ENCODE measurements at places on chromosomes 4 and X.
A peak's percentile ranks its signal among the peaks of the same experiment; 100 is the strongest.

GRCh38 chr4:114921790-114922591, 191.4 kb downstream of the NDST4 start:
- DNase-seq = no peak

- peak; percentile 58 for DNase-seq
These were observed 78.0 kb upstream of the BCOR start for GRCh38 chrX:40175511-40176350.

- DNase-seq = no peak
These were observed 42.8 kb downstream of the OSTC start for GRCh38 chr4:108693211-108693610.

DNA sequence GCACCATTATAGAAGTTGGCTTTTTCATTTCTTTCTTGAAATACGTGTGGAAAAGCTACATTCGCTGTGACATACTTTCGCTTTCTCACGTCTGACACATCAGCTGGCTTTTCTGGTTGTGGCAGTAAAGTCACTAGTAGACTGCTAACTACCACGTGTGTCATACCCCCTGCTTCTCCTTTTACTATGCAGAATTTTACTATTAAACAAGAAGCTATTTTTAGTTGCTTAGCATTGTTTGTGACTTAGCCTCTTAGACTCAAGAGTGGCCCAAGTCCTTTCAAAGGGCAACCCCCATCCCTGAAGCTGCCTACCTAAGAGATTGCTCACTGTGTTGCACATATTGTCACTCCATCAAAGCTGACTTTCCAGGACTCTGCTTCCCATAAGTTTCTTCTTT, 2.1 kb upstream of the IL2 start:
- DNase-seq = peak; percentile 69

GRCh38 chr4:162164906-162165510, 1.2 kb upstream of the FSTL5 start:
- DNase-seq = no peak

DNA sequence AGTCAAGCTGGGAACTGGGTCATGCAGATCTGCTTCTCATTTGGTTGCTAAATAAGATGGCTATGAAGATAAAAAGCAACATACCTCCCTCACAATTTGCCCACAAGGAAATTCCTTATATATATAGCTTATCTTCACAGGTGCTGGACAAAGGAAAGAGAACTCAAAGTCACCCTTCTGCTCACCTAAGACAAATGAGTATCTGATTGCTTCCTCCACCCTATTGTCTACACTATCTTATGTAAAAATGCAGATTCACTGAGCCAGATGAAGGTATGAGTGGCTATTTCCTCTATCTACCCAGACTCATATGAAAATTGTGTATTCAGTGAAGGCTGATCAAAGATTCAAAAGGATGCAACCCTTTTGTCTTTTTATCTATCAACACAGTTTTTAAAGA, 50.8 kb downstream of the CHM start:
- DNase-seq = no peak

GRCh38 chr4:44985152-44985551, 258.8 kb upstream of the GNPDA2 start:
- no peak for DNase-seq

- DNase-seq = no peak
These were observed 205.3 kb downstream of the ARAP2 start for GRCh38 chr4:36039026-36039425.

- no peak for DNase-seq
These were observed 494.3 kb downstream of the IL15 start for GRCh38 chr4:142130666-142131065.

GRCh38 chr4:132797856-132798255, 351.2 kb upstream of the PCDH10 start:
- no peak for DNase-seq

- DNase-seq = peak; percentile 21
These were observed 509.6 kb upstream of the DIPK2B start for GRCh38 chrX:45710081-45710801.

GRCh38 chr4:77473509-77473908, 132.1 kb upstream of the CXCL13 start:
- peak; percentile 15 for DNase-seq

GRCh38 chr4:83221897-83222441, 62.6 kb downstream of the COQ2 start:
- DNase-seq = no peak

GRCh38 chr4:2359591-2360395, 58.7 kb downstream of the ZFYVE28 start:
- DNase-seq = no peak

- DNase-seq = no peak
These were observed 90.4 kb upstream of the PJA1 start for GRCh38 chrX:69255441-69256290.

DNA sequence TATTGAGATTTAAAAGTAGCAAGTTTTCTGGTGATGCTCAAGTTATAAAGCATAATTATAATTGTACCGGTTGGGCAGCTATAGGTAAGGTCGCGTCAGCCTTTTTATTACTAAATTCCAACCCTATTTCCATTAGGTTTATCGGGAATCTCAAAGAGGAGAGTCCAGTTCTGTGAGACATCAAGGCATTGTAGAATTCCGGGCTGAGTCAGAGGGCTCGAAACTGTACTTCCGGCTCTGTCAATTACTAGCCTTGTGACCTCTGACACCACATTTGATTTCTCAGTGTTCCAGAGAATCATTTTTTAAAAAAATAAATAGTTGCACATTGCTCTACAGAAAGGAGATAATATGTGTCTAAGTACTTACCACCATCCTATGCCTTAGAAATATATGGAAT, 4.3 kb downstream of the IL1RAPL1 start:
- DNase-seq = no peak

GRCh38 chr4:118113220-118113619, 78.9 kb downstream of the NDST3 start:
- peak; percentile 14 for DNase-seq

GRCh38 chr4:107600436-107600835, 119.6 kb downstream of the PAPSS1 start:
- DNase-seq = no peak

DNA sequence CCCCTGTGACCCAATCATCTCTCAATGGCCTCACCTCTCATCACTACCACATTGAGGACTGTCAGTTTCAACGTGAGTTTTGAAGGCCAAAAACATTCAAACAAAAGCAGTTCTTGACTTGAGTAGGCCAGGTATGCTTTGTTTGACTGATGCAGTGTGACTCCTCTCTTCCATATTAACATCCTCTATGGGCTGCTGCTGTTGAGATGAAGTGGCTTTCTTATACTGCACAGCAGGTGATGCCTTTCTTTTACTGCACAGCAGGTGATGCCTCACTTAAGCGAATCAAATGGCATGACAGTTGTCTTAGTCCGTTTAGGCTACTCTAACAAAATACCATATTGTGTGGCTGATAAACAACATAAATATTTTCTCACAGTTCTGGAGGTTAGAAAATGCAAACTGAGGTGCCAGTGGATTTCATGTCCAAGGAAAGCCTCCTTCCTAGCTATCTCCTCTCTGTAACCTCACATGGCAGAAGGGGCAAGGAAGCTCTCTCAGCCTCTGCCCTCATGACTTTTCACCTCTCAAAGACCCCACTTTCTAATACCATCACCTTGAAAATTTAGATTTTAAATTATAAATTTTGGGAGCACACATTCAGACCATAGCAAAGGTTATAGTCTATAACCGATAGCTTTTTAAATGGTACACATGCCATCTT, 2267.9 kb upstream of the AGA start:
- no peak for DNase-seq

DNA sequence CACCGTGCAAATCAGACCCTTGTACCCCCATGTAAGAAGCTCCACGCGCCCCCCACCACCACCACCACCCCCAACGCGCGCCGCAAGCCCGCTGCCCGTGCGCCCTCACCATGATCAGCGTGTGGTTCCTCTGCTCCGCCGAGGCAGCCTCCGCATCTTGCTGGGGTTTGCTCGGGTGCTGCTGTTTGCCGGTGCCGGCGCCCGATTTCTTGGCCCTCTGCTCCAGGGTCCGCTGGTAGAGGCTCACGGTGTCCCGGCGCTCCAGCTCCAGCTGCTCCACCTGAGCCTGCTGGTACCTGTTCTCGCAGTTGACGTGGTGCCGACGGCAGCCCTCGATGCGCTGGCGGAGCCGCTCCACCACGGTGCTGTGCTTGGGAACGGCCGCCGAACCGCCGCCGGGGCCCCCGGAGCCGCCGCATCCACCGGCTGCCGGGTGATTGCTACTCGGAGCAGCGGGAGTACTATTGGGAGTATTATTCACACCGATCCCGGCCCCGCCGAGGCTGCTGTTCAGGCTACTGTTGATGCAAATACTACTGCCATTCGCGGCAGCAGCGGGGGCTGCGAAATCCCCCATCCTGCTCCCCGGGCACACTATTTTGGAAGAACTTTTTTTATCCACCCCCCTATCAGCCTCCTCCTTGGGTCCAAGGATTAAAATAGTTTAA, 1.1 kb downstream of the MAML3 start:
- DNase-seq = peak; percentile 51

GRCh38 chr4:132169660-132170059, 979.4 kb upstream of the PCDH10 start:
- DNase-seq = no peak

DNA sequence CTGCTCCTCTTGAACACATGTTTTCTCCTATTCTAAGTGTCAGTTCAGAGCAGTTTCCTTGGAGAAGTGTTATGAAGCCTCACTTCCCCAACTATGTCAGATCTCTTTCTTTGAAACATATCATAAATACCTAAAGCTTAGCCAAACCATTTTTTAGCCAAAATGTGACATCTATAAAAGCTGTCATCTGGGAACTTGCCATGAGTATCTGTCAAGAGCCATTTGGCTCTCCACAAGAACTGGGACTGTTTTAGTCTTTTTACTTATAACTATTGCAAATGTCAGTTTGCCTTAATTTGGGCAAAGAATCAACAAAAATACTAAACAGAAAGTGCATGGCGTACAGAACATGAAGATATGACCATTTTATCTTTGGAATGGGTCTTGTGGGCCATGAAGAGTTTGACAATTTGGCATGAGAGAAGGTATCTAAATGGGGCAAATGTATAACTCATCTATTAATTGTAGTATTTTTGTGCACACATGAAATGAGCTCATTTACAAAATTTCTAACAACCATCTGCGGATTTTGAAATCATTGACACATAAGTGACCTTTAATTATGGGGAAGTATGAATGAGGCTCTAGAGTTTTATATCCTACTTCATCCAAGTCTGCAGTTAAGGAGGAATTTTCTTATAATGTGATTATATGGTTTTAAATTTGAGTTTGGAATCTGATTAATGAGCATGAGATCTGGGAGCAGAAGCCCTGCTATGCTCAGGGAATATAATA, 129.1 kb upstream of the PACRGL start:
- peak; percentile 53 for DNase-seq

- no peak for DNase-seq
These were observed 96.6 kb upstream of the BANK1 start for GRCh38 chr4:101693842-101694398.

GRCh38 chrX:154526901-154527675, 11.1 kb upstream of the FAM3A start:
- DNase-seq = peak; percentile 69

- DNase-seq = no peak
These were observed 106.4 kb downstream of the DHX15 start for GRCh38 chr4:24477919-24478318.

DNA sequence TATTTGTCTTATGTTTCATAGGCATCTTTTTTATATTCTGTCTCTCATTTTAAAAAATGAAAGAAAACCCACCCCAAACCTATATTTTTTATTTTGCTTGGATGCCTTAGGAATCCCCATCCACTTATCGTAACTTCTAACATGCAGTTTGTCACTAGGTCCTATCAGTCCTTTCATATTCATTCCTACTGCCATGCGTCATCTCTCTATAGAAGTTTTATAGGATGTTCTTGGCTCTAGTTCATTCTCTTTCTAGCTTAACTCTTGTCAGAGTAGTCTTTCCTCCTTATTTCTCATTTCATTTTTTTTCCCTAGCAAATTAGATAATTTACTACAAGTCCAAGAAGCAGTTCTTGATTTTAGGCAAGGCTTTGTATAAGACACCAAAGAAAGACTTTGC, 92.7 kb downstream of the LARP1B start:
- no peak for DNase-seq

DNA sequence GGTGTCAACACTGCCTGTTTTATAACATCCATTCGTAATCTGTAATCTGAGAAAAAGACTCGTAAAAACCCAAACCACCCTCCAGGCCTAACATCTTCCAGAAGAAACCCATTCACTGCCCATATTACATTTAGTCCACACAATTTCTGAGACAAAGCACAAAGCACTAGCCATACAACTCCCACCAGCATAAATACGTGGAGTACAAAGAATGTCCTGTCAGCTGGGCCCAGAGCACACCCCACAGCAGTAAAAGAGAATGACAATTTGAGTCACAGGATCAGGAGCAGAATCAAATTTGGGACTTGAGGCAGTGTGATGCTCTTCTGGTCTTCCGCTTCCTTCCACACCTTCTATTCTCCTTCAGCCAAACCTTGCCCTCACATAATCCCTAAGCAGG, 6.8 kb downstream of the MECP2 start:
- DNase-seq = no peak

DNA sequence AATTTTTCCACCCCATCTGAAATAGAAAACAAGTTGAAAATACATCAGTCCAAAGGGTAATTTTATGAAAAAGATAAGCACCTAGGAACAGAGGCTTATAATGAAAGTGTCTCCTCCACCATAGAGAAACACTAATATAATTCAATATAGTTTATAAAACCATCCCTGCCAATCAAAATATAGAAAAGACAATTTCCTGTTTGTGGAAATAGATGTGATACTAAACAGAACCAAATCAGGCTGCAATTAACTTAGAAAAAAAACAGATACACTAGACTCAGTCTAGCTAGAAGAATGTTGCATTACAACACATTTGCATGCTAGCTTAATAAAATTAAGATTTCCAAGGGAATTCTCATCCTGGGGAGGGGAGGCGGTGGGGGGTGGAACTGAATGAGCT, 68.2 kb downstream of the ENOX2 start:
- DNase-seq = no peak

DNA sequence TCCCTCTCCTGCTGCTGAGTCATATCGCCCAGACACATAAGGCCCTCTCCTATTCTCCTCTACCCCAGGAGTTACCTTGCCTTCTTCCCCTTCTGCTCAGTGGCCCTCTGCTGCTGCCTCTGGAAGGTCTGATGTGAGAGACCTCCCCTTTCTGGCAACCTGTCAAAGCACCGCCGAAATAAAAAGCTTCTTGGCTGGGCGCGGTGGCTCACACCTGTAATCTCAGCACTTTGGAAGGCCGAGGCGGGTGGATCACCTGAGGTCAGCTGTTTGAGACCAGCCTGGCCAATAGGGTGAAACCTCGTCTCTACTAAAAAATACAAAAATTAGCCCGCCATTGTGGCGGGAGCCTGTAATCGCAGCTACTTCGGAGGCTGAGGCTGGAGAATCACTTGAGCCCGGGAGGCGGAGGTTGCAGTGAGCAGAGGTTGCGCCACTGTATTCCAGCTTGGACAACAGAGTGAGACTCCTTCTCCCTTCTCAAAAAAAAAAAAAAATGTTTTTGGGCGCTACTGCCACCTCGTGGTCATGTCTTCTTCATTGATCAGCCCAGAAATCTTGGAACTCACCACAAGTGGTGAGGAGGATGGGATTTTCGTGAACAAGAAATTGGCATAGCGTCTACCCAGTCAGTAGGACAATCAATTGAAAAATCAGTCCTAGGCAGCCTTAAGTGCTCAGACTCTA, 8.6 kb upstream of the ZXDA start:
- peak; percentile 68 for DNase-seq

- DNase-seq = no peak
These were observed 260.4 kb downstream of the SMARCA1 start for GRCh38 chrX:129262912-129263311.

- no peak for DNase-seq
These were observed 3.4 kb downstream of the UGT2B17 start for GRCh38 chr4:68572653-68573170.

- peak; percentile 57 for DNase-seq
These were observed 1.9 kb downstream of the DHRSX start for GRCh38 chrX:2498781-2499302.

- DNase-seq = no peak
These were observed 64.6 kb upstream of the PPP3CA start for GRCh38 chr4:101411926-101412325.

Measured in suppressor macrophage treated with lipopolysaccharide for 1 hour (primary cell).